Stimulated activated CD4-positive, alpha-beta T cell treated with anti-CD3 and anti-CD28 coated beads, Interleukin-12 subunit alpha, Interleukin-12 subunit beta, amount 100 ng/mL, for 24 hours (primary cell): ENCODE measurements at places on chromosomes 16 and 17.

DNA sequence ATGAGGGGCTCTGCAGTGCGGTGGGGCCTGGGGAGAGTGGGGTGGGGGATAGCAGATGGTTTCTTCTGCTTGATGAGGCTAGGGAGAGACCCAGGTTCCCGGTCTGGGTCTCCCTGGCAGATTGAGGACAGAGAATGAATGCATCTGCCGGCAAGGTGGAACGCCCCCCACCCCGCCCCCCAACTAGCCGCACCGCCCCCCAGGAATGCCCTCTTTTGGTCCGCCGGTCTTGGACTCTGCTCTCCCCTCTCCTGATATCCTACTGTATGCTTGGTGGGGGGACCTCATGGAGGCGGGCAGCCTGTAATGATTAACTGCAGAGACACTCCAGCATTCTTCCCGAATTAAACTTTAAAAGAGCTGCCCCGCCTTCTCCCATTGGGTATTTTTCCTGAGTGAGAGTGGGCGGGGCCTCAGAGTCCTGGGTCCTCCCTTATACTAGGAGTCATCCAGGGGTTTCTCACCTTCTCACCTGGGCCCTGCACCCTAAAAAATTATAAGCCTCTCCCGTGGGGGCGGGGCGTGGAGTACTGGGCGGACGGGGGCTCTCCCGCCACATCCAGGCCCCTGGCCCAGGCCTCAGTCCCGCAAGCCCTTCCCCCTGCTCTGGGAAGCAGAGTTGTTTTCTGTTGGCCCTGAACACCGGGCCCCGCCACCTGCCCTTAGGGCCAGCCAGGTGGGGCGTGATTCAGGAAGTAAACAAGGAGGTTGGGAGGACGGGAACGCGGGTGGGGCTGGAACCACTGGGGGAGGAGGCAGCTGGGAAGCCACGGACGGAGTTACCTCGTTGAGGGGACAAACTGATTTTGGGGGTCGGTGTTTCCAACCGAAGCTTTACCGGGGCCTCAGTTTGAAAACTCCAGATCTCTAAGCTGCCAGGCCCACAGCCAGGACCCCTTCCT, 1.5 kb downstream of the GRB7 start:
- no peak for DNase-seq

DNA sequence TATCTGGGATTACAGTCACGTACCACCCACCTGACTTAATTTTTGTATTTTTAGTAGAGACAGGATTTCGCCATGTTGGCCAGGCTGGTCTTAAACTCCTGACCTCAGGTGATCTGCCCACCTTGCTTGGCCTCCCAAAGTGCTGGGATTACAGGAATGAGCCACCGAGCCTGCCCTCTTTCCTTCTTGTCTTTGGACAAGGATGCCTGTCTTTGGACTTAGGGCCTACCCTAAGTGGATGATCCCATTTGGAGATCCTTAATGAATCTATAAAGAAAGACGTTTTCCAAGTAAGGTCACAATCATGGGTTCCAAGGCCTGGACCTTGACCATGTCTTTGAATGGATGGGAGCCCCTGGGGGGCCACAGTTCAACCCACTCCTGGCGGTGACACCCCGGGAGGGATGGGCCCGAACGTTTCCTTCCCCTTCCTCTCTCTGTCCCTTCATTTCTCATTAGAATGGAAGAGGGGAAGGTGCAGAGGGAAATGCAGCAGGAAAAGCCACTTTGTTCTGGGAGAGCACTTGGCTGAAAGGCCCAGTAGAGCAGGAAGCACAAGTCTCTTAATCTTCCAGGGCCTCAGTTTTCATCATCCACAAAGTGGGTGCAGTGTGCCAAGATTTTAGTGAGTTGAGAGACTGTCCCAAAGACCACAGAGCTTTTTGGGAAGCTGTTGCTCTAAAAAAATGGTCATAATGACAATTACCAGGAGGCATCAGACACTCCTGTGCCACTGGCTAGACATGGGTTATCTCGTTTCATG, 353.3 kb downstream of the SEC14L1 start:
- no peak for DNase-seq

- DNase-seq: no peak
Observed at GRCh38 chr16:20260215-20261009, 66.9 kb downstream of the GP2 start.

DNA sequence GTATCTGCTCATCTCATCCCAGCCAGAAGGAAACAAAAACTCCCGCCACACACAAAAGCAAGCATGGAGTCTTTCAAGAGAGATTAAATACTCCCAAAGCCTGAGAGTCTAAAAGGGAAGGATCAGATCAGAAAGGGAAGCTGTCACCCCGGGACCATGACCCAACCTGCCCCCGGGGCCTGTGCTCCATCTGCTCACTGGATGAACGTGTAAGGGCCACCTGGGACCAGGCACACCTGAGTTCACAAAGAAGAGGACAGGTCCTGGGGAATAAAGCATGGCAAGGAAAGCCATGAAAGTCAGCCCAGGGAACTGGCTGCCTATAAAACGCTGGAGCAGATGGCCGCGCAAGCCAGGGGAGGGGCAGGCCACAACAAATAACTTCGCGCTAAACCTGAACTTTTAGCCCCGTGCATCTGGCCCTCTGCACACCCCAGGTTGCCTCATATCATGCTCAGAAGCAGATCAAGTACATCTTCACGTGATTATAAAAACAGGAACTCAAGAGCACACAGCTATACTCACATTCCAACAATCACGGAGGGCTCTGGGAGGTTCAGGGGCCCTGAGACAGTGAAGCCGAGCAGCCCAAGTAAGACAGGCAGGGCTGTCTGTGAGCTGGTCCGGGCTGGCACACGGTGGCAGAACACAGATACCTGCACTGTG, 3.4 kb downstream of the TMEM11 start:
- no peak for DNase-seq

- DNase-seq: peak; percentile 15
Observed at GRCh38 chr16:86604436-86605193, 26.3 kb downstream of the FOXL1 start.

GRCh38 chr16:77679391-77679790, 42.9 kb upstream of the NUDT7 start:
- no peak for DNase-seq

GRCh38 chr16:72355561-72355960, 183.6 kb upstream of the PMFBP1 start:
- DNase-seq: no peak

DNA sequence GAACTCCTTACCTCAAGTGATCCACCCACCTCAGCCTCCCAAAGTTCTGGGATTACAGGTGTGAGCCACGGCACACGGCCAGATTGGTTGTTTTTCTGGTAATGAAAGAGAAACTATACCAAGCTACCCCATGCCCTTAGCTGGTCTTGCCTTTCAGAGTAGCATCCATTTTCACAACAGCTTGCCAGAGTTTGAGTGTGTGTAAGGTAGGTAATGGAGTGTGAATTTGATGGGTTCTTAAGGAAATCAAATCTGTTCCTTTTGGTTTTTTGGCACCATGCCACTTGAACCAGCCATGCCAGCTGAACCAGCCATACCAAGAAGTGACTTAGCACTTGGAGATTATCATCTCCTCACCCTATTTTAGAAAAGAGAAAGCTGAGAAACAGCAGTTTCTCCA, 5.1 kb downstream of the CALCOCO2 start:
- DNase-seq: no peak

GRCh38 chr16:46717692-46718091, 28.2 kb downstream of the ORC6 start:
- no peak for DNase-seq

GRCh38 chr16:22691335-22691734, 122.6 kb upstream of the HS3ST2 start:
- DNase-seq: no peak
